Right renal pelvis (tissue), 4 donors: ENCODE measurements at places on chromosomes 16 and 17.

- DNase-seq: no peak
These were observed 239.4 kb downstream of the MRTFB start for GRCh38 chr16:14310519-14310991.

DNA sequence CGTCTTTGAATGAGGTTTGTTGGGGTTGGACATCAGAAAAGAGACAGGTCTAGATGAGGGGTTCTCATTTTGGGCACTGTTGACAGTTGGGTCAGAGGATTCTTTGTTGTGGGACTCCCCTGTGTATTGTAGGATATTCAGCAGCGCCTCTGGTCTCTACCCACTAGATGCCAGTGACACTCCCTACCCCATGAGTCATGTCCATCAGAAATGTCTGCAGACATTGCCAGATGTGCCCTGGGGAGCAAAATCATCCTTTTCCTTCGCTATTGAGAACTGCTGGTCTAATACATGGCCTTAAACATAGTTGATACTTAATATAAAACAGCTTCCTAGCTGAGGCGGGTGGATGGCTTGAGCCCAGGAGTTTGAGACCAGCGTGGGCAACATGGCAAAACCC is 3.1 kb downstream of the ABAT start:
- DNase-seq: no peak

DNA sequence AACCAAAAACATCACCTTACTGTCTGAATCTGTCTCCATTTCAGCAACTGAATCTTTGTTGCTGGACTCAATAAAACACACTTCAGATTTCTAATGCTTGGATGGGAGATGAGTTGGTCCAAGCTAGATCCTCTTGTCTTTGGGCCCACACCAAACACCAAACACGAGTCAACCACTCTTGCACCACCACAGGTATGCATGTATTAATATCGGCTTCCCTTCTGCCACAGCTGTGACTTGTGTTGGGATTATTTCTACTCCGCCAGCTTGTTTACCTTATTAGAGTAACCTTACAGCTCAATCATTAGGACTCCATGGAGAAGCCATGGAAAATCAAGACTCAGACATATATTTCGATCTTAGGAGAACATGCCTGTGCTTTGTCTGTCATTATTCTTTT is 49.9 kb downstream of the XYLT1 start:
- no peak for DNase-seq

GRCh38 chr16:81164481-81164880 is 68.3 kb upstream of the GCSH start:
- no peak for DNase-seq
